ENCODE measurements at places on chromosomes 5 and 9.

DNA sequence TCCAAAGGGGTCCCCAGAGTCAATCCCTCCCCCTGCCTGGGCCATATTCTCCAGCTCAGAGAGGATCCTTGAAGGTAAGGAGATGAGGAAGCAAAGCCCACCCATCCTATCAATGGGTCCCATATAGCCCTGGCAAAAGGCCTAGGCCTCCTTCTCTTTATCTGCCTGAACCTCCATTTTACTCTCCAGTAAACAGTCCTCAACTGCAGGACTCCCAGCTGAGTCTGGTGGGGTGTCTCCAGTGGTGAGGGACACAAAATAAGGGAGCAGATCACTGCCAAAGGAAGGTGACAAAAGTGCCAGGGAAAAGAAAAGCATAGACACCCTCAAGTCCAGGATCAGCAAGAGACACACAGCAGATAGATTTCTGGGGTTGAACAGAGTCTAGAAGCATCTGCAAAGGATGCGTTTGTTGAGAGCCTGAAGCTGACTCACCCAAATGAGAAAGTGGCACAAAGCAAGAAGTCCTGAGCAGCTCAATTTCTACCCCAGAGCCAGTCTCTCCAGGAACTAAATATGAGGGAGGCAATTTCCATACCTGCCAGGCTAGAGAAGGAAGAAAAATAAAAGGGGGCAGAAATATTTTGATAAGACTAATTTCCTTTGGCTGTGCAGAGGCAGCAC lies 2.7 kb upstream of the EBF1 start:
- DNase-seq: no peak

GRCh38 chr5:137332296-137332695 lies 166.8 kb downstream of the SPOCK1 start:
- DNase-seq: no peak

- no peak for DNase-seq
These were observed 75.6 kb downstream of the EHMT1 start for GRCh38 chr9:137694236-137694959.

- peak; percentile 32 for DNase-seq
These were observed 50.3 kb downstream of the MAN2A1 start for GRCh38 chr5:109739741-109740728.

- no peak for DNase-seq
These were observed 1070.2 kb upstream of the DMAC1 start for GRCh38 chr9:8869812-8870211.

- no peak for DNase-seq
These were observed 69.0 kb upstream of the SNX2 start for GRCh38 chr5:122705851-122706250.

DNA sequence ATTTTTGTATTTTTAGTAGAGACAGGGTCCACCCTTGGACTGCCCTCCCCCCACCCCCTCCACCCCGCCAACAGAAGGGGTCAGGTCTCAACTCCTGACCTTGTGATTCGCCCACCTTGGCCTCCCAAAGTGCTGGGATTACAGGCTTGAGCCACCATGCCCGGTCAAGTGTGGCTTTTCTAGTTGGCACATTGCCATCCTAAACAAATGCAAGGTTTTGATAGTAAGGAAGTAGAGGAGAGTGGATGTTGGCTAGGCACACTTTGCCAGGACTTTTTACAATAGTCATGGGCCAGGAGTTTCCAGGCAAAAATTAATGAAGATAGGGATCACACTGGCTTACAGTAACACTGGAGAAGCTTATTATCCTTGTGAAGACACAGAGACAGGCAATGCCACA lies 62.4 kb downstream of the GALNT12 start:
- no peak for DNase-seq

DNA sequence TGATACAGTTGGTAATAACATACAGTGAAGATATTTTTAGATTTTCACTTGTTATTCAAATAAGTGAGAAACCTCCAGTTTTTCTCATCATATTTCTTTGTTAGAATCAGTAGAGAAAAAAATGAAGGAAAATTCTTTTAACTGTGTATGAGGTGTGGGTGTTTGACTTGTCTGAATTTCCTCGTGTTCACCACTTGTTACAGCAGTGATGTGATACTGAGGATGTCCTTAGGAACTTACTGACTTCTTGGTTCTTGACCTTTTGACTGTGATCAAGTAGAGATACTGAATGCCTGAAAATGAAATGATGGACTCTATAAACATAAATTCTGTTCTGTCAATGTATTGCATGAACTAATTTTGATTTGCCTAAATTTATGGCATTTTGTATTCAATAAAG lies 10.7 kb downstream of the PBX3 start:
- DNase-seq: no peak

DNA sequence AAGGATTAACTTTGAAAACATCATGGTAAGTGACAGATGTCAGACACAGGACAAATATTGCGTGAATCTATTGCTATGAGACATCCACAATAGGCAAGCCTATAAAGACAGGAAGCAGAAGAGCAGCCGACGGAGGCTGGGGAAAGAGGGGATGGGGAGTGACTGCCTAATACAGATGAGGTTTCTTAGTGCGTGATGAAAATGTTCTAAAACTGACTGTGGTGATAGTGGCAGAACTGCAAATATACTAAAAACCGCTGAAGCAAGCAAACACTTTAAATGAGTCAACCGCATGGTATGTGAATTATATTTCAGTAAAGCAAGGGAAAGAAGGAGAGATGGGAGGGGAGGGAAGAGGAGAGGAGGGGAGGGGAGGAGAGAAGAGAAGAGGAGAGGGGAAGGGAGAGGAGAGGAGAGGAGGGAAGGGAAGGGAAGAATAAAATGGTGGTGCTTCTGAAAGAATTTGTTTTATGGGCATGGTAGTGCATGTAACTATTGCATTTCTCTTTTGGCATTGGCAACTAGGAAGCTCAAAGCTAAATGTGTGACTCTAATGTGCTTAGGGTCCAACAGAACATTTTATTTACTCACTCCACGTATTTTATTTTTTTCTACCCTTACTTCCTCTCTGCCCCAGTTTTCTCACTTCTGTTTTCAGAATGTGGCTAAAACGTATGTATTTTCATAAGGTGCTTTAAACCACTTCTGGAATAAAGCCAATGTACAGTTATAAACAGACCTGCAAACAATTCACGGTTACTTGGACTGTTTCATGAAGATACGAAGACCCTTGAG lies 21.3 kb downstream of the AKNA start:
- DNase-seq: no peak

GRCh38 chr9:120919843-120920805 lies 6.5 kb downstream of the TRAF1 start:
- no peak for DNase-seq

- no peak for DNase-seq
These were observed 51.9 kb upstream of the COL5A1 start for GRCh38 chr9:134589748-134590147.

GRCh38 chr9:113632776-113633590 lies 169.5 kb downstream of the RGS3 start:
- no peak for DNase-seq

GRCh38 chr5:157253547-157253946 lies 12.4 kb upstream of the CYFIP2 start:
- DNase-seq: no peak

GRCh38 chr5:35360671-35361070 lies 130.4 kb upstream of the PRLR start:
- DNase-seq: no peak

DNA sequence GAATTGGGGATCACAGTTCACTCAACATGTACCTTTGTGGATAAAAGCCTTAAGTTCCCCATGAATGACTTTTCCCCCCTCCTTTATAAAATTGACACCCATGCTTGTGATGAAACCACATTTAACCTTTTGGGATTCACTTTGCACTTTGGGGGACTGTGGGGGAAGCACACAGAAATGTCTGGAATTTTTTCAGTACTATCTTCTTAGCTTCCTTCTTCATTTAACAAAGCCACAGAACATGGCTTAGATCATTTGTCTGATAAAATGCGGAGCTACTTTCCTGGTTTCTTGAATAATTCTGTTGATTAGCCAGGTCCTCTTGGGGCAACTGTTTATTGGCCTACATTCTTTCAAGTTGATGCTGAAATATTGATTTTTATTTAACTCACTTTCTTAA lies 29.9 kb downstream of the TNFSF15 start:
- no peak for DNase-seq

DNA sequence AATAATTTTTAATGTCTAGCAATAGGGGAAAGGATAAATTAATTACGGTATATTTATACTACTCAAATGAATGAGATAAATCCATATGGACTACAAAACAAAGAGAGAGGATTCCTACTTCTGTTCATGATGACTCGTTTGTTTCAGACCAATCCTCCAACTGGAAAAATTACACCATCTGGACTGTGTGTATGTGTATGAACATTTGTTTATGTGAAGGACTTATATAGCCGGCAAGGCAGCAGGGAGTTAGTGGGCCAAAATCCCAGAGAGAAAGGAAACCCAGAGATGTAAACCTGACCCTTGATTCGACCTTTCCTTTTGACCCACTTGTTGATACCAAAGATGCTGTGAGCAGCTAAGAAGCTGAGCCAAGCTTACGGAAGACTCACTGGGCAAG lies 20.1 kb downstream of the PDE6A start:
- no peak for DNase-seq

DNA sequence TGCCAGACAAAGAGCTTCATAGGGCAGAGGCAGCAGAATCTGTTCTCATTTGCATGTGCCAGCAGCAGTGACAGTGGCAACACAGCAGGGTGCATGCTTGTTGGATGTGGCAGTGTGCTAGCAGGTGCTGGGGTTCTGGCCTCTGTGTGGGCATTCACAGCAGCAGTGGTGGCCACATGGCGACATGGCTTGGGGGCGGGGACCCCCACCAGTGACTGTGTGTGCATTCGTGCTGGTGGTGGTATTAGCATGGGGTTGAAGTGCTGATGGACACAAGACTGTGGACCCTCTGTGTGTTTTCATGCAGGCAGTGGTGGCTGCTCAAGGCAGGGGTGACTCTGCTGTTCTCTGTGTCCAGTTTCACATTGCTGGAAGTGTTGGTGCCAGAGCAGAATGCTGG lies 183.2 kb upstream of the PDE4D start:
- no peak for DNase-seq

GRCh38 chr5:96661855-96662724 lies at the start of gene CAST:
Gene CAST (plus strand): TSS chr5:96662376. CDS start chr5:96662423, 47 bp downstream.
- DNase-seq: peak; percentile 73

DNA sequence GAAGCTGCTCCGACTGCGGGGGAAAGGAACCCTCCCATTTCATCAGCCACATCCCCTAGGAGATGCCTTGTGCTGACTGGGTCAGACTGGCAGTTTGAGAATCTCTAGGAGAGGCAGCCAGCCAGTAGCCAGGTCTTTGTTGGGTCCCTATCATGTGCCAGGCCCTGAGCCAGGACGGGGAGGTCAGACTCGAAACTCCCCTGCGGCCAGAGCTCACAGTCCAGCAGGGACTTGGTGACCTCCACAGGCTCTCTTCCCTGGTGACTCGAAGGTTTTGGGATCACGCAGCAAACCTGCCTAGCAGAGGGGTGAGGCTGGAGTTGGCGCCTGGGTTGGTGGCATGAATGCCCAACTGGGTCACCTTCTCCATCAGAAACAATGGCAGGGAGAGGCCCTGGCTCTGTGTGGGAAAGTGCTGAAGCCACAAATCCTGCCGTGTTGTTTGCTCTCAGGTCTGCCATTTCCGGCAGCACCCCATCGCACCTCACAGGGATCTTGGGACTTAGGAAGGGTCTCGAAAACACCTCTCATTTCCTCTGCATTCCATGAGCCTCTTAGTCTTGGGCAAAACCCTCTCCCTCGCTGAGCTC lies 14.4 kb upstream of the ORM1 start:
- DNase-seq: no peak

DNA sequence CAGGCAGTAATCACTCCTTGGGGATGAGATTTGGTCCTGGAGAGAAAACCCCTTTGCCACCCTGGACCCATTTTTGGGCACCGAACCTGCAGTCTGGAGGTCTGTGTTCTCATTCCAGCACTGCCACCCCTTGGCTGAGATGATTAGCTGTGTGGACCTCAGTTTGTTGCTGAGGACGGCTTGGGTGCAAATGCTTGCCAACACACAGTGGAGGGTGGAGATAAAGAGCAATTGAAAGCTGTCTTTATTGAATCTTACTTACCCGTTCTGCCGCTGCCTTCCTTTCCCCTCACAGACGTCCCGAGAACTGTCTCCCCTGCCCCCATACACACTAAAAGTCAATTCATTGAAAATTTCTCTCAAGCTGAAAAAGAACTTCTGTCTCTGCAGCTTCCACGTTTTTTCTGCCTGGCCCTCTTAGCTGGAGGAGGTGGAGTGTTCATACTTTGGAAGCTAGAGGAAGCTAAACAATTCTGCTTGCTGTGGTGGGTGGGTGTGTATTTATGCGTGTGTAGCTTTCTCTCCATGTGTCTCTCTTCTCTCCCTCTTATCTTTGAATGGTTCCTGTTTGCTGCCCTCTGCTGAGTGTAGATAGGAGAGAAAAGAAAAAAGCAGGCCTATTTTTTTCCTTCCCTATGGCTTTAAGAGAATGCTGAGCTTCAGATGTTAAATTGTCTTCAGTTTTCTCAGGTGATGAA lies 6.6 kb downstream of the GALNT10 start:
- DNase-seq: no peak

DNA sequence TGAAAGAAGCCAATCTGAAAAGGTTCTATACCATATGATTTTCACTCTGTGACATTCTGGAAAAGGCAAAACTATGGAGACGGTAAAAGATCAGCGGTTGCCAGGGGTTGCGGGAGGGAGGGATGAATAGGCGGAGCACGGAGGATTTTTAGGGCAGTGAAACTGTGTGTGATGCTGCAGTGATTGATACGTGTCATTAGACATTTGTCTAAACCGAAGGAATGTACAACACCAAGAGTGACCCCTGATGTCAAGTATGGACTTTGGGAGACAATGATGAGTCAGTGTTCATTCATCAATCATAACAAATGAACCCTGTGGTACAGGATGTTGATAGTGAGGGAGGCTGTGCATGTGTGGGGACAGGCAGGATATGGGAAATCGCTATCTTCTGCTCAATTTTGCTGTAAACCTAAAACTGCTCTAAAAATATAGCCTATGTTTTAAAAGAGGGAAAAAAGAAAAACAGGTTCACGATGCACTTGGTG lies 34.4 kb downstream of the ERGIC1 start:
- DNase-seq: no peak

DNA sequence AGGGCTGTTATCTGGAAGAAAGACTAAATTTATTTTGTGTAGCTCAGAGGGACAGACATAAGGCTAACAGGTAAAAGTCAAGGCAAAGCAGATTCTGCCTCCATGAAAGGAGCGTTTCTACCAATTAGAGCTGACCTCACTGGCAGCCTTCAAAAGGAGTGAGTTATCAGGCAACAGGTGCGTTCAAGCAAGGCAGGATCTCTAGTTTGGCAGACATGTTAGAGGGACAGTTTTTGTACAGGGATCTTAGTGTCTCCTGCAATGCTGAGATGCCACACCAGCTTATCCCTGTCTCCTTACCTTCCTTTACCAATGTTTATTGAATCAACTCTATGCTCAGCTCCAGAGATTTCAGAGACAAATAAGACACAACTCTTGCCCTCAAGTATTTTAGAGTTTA lies 73.8 kb downstream of the NRG2 start:
- no peak for DNase-seq
